GM23248 (cell line): ENCODE measurements at places on chromosomes 3 and 15.
A peak's percentile ranks its signal among the peaks of the same experiment; 100 is the strongest.

DNA sequence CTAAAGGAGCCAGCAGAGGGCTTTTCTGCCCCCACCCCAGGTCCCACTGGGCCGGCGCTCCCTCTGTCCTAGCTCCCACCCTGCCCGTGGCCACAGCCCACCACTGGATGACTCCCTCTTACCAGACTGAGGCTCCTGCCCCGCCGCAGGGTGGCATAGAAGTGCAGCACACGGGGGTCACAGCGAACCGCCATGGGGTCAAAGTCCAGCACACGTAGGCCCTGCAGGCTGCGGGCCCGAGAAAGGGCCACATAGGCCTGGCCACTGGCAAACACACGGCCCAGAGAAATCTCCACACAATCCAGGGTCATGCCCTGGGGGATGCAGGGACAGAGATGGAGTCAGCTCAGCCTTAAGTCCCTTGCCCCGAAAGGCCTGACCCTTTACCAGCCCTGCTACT, 9.0 kb downstream of the PIF1 start:
- DNase-seq = no peak

GRCh38 chr3:23406601-23407000, 203.5 kb downstream of the UBE2E2 start:
- peak; percentile 20 for DNase-seq

DNA sequence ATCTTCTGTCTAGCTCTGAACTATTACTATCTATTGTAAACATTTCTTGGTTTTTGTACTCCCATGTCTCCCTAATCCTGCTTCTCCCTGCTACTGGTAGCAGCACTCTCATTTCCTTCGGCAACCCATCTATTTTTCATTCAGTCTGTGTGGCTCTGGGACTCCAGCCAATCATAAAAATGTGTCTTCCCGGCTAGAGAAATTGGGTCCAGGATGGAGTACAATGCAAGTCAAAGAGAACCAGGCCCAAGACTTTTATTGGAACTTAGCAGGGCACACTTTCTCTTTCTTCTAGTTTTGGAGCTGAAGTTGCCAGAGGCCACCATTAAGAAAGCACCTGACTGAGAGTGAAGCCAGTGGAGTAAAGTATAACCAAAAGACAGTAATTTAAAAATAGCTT, 22.8 kb upstream of the ARHGEF26 start:
- DNase-seq = no peak

- no peak for DNase-seq
These were observed 49.5 kb downstream of the ZPLD1 start for GRCh38 chr3:102484363-102484762.
